Aorta (tissue), 5 donors: ENCODE measurements at places on chromosomes 5 and 9.
A peak's percentile ranks its signal among the peaks of the same experiment; 100 is the strongest.

GRCh38 chr5:115831163-115831768 is 10.1 kb downstream of the ATG12 start:
- DNase-seq = no peak

GRCh38 chr9:16031971-16032370 is 479.1 kb downstream of the CCDC171 start:
- DNase-seq = no peak

DNA sequence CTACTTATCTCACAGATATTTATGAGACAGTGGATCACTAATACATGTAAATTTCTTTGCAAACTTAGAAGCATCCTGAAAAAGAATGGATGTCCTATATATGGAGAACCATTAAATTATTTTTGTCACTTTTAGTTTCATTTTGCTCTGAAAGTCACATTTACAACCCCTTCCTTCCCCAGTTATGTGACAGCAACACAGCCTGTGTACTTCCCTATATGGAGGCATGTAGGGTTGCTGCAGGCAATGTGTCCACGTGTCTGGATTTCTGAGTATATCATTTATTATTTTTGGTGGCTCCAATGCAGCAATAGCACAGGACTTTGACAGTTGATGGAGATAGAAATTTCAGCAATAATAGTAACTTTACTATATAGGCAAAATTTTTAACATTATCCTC is 156.4 kb downstream of the ST8SIA4 start:
- no peak for DNase-seq

GRCh38 chr5:18740301-18740700 is 1106.0 kb downstream of the TAF11L14 start:
- DNase-seq = no peak

DNA sequence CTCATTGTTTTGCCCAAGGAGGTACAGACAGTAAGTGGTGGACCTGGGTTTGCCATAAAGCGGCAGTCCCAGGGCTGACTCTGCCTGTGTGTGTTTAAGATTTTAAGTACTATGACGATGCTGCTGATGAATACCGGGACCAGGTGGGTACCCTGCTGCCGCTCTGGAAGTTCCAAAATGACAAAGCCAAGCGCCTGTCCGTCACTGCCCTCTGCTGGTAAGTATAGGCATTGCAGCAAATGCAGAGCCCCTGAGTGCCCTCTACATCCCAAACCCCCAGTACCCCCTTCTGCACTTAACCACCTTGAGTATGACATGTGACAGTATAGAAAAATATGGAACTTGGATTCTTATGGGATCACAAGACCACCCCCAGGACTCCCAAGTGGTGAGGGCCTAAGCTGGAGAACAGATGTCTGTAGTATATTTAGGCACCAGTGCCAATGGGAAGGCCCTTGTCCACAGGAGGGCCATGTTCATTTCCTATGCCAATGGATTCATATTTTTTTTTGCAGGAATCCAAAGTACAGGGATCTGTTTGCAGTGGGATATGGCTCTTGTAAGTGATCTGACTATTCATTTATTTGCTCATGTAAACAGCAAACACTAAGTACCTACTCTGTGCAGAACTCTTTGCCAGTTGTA is 22.0 kb downstream of the ENHO start:
- peak; percentile 84 for DNase-seq

- no peak for DNase-seq
These were observed 136.1 kb upstream of the DMAC1 start for GRCh38 chr9:7935681-7936080.

DNA sequence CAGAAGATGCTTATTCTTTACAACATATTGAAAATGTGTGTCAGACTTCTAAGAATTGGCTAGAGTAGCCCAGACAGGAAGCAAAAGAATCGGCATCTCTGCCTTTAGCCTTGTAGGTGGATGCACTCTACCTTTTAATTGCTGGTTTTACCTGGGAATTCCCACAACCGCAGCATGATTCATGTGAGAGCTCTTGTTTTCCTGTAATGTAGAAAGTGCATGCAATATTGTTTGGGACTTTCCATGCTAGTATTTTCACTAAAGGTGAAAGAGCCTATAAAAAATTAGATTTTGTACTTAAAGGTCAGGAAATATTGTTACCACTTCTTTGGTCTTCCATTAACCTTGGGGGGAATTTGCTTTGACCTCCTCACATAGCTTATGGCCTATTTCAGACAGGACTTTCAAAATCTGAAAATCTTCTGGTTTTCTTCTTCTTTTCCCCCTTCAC is 89.8 kb downstream of the NTRK2 start:
- DNase-seq = no peak

- no peak for DNase-seq
These were observed 2.5 kb downstream of the TRIO start for GRCh38 chr5:14145435-14146334.

DNA sequence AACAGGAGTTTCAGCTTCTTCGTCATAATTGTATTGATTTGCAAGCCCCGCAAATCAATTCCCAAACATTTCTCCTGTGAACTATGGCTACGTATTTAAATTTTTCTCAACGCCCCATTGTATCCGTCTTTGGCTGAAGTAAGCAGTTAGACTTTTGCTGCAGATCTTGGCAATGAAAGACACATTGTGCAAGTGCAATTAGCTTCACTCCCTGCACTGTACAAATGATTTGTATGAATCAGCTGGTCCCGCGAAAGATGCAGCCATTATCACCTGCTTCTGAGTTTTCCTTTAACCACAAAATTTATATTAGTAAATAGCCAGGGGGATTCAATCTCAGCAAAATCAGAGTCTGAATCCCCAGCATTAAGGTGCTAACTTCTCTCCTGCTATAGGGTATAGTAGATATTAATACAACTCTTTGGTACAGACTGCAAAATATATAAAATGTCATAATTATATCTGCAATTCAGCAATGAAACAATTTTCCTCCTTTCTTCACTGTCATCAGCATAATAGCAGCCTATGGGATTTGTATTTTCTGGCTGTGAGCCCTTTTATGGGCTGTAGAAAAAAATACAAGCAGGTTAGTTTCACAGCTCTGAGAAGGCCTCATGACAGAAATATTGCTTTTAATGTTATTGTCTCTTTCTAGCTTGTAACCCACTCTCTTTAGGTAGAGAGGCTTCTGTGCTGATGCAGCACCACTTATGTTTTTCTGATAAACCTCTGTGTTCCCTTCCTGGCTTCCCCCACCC is 68.4 kb upstream of the SMARCA2 start:
- no peak for DNase-seq

GRCh38 chr9:15155826-15156225 is 151.2 kb downstream of the TTC39B start:
- DNase-seq = peak; percentile 70

- no peak for DNase-seq
These were observed 41.9 kb downstream of the CDK7 start for GRCh38 chr5:69276422-69277174.

DNA sequence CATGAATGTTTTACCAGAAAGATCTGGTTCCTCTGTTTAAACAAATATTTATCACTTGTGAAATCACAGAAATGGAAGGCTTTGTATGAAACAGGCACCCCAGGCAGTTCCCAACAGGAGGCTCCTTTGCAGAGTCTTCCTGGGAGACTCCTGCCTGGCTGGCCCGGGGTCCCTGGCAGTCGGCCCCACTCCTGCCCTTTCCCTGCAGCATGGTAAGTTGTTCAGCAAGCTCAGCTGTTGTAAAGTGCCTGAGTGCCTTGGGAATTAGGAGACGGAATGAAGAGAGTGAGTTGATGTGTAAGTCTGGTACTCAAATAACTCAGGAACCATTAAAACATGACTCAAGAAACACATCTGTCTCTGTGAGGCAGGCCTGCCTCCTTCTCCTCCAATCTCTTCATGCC is 17.5 kb upstream of the LHFPL2 start:
- DNase-seq = no peak

DNA sequence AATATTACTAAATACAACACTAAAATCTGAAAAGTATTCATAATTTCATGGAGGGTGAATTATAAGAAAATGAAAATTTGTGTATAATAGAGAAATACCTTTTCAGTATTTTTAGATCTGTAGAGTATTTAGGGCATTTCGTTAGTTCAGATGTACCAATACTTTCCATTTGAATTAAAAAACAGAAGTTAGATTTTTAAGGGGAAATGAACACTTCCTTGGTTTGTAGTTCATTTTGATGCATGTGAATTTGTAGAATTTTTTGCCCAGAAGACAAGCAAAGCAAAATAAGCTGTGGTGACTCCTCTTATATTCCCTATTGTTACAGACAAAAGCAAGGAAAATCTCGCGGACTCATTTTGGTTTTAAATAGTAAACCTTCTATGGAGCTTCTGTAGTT is 209.0 kb upstream of the RPS23 start:
- DNase-seq = no peak

GRCh38 chr9:96071076-96071814 is 195.8 kb downstream of the ERCC6L2 start:
- no peak for DNase-seq

DNA sequence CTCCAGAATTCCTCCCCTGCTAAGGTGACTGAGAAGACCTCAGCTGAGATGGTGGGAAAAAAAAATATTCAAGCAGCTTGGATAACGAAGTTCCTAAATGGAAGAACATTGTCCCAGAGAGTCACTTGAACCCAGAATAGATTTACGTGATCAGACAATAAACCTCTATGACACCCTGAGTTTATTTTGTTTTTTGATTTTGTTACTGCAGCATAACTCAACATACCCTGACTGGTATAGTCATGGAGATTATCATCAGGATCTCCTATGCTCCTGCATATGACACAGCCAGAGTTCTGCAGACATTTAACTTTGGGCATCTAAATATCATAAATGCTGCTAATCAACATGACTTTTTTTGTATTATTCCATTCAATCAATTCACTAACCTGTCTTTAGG is 282.9 kb downstream of the RASEF start:
- no peak for DNase-seq

DNA sequence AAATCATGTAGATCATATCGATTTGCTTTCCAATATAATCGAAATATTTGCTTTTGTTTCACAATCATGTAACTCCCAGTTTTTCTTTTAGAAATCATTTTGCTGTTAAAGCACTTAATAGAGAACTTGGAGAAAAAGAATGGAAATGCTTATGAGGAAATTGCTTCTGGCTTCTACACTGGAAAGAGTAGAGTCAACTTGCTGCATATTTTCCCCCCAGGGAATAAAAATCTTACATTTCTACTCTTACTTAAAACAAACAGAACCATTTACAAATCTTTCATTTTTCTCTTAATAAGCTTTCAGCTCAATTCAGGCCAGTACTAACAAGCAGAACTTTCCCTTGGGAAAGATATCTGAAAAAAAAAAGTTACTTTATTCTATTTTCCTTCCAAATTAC is 312.0 kb downstream of the CHSY3 start:
- DNase-seq = no peak

- DNase-seq = no peak
These were observed 15.7 kb downstream of the NREP start for GRCh38 chr5:111741278-111741677.

GRCh38 chr5:16482891-16483290 is 17.3 kb upstream of the ZNF622 start:
- DNase-seq = no peak

DNA sequence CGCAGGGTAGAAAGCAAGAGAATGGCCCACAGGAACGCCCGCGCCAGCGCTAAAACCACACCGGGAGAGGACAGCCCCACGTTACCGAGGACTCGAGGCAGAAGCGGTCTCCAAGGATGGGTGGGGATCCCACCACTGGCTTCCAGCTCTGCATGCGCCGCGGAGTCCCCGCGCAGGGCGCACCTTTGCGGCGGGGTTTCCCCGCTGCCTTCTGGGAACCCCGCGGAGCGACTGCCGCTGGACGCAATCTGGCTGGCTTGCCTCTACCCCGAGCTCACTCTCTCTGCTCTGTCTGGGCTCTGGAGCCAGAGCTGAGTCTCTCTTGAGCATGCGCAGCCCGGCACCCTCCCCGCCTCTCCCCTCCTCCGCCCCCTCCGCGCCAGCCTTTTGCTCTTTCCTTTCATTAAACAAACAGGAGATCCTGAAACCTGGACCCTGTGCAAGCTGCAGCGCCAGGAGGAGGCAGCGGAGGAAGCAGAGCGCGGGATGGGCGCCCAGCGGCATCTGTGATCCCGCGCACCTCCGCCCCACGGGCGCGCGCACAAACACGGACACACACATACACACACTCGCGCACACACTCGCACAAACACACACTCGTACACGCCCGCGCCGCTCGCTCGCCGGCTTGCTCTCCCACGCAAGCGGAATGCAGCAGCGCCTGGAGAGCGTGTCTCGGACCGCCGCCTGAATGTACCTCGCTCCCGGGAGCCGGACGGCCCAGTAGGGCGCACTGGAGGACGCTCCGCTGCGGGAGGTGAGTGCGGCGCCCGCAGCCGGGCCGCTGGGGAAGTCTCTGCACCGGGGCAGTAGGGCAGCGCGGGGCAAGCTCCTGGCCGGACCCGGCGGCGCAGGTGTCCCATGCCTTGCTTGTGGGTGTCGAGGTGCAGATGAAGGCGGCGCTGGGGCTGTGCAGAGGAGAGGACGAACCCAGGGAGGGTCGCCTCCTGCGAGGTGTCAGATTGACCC is at the start of gene PLPPR1:
Gene PLPPR1, plus strand, starts transcription at position 382 of the 969 bp plus-strand sequence.
- DNase-seq = peak; percentile 73

DNA sequence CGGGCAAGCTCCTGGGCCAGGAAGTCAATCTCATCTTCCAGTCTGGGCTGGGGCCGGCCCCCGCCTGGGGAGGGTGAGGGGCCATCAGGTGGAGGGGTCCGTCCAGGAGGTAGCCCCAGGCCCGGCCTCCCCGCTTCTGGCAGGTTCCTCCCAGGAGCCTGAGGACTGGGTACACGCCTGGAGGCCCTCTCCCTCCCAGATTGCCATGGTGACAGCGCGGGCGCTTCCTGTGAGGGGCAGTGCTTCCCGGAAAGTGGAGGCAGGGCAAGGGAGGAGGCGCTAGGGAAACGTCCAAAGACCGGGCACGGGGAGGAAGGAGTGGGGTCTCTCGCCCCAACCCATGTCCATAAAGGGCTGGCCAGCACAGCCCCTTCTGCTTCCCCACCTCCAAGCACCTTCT is 4.9 kb downstream of the NPDC1 start:
- no peak for DNase-seq

- peak; percentile 66 for DNase-seq
These were observed 12.7 kb downstream of the ABLIM3 start for GRCh38 chr5:149153751-149154610.

DNA sequence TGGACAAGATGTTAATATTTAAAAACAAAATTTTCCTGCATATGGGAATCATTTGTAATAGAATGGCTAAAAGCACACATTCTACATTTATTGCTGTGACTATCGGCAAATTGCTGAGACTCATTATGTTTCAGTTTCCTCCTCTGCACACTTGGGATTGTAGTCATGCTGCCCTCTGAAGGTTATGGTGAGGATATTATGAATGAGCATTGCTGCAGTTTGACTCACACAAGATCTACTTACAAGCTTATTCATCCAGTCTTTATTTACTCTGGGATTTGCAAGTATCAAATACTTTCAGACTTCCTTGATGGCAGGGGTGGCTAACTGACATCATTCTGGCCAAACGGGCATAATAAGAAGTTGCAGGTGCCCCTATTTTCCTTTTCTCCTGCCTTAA is 9.5 kb upstream of the NFIL3 start:
- no peak for DNase-seq

DNA sequence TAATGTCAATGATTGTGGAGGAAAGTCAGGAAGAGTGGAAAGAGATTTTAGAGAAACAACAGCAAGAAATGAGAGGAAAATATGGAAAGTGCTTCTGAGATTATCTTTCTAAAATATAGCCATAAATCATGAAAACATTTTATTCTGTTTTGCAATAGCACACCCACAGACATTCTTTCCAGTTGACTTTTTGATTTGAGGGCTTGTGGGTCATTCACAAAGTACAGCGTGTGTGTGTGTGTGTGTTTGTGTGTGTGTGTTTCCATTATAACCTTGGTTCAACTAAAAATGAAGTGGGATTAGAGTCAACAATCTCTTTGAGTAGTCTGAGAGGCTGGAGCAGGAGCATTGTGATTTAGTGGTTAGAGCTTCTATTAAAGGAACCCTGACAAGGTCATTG is 116.6 kb upstream of the GAS1 start:
- DNase-seq = no peak

- no peak for DNase-seq
These were observed 93.1 kb upstream of the DHFR start for GRCh38 chr5:80747922-80748321.
